ENCODE measurements at places on chromosomes 13 and 19.

DNA sequence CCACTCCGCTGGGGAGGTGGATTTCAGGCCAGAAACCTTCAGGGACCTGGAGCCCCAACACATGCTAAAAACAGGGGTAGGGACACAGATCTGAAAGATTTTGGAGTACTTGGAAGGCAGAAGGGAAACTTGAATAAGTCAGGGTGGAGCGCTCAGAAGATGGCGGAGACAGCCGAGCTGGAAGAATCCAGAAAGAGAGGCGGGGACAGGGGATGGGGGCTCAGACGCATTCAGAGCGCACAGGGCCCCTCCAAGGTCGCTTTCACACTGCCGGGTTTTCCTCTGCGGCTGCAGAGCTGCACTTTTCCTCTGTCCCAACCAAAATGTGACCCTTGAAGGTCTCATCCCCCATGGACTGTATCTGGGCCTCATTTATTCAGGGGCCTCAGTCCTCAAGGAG is 56.9 kb downstream of the ERICH4 start:
- DNase-seq: no peak

DNA sequence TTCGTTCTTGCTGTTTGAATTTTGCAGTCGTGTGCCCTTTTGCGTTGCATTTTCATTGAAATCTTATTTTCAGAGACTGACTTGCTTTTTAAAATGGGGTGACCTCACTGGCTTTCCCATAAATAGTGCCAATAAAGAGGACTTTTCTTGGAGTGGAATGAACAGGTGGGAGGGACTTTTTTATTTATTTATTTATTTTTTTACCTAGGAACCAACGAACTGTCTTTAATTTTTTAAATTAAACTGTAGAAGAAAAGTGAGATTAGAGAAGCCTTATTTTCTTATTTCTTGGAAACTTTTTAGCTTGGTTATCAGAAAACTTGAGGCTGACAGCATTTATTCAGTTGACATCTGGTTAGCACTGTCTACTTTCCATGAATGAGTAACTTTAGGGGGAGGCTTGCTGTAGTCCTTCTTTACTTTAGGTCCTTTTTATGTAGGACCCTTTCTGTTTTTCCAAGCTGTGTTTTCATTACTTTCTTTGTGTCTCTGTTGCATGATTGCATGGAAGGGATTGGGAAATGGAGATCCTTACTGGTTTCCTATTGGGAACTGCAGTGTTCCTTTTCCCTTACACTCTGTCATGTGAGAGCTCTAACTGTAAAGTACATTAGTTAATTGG is 1.7 kb downstream of the SLAIN1 start:
- DNase-seq: no peak

DNA sequence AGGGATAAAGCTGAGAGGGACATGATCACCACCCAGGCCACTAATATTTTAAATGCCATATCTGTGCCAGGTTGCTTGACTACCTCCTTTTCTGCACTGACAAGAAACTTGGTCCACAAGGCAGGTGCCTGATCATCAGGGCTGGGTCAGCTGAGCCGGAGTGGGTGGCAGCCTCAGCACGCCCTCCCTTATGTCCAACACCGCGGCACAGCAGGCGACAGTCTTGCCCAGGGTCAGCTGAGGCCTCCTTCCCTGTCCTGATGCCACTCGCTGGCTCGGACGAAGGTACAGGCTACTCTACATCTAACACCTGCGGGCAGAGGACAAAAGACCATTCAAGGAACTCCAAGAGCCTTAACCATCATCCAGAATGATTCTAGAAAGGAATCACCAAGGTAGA is 16.9 kb downstream of the ZC3H4 start:
- no peak for DNase-seq

DNA sequence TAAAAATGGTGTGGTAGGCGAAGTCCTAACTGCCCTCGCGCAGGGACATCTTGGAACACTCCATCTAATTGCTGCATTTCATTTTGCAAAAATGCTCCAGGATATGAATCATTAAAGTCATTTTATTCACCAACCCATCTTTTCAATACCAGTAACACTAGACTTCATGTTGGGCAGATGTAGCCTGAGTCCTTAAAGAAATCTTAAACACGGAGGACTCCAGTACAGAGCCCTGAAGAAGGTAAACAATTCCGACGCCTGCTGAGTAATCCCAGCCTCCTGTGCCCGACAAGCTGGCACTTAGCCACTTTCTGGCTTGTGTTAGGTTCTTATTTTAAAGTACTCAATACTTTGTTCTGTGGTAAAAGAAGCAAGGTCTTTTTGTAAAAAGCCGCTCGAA is 58.0 kb upstream of the IRS2 start:
- DNase-seq: no peak

GRCh38 chr19:9916719-9917118 is 19.6 kb downstream of the OLFM2 start:
- DNase-seq: no peak

GRCh38 chr19:58521651-58522050 is 2.0 kb upstream of the ZBTB45 start:
- DNase-seq: no peak

DNA sequence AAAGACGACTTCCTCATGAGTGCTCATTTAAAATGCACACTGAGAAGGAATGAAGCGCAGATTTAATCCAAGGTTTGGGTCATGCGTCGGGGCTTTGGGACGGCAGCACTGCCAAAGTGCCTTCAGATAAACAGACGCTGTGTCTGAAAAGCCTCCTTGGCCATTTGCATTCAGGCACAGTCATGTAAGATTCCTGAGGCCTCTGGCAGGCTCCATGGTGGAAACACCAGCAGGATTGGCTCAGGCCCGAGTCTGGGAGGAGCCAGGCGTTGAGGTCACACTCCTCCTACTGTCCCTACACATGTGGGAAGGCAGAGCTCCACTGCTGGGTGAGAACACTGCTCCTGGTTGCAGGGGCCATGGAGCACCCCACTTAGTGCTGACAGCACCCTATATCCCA is 113.3 kb upstream of the KL start:
- DNase-seq: no peak

DNA sequence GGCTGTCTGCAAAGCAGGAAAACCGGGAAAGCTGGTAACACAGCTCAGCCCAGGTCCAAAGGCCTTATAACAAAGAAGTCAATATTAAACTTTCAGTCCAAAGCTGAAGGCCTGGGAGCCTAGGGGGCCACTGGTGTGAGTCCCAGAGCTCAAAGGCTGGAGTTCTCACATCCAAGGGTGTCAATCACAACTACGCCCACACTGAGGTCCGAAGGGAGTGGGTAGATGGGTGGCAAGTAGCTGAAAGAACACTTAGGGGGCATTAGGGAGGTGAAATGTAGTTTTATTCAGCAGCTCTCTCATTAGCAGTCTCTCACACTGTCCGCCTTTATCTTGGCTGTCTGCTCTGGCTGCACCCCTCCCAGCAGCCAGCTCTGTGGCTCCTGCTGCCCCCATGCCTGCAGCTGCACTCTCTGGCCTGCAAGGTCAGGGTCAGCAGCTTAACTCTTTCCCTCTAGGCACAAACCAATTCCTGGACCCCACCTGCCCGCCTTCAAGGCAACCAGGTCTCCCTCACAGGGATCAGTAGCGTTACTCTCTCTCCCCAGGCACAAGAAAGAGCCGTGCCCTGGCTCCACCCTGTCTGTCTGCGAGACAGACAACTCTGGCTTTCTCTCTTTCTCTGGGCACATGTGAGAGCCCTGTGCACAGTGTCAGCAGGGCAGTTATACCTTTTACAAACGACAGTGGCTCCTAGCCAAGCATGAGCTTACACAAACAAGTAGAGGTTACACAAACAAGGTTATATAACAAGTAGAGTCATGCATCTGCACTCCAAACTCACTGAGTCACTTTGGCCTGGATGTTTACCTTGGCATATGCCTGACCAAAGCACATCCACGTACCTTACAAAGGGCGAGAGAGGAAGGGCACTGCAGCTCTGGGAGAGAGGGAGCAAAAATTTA is 249.4 kb upstream of the PCDH20 start:
- DNase-seq: no peak

DNA sequence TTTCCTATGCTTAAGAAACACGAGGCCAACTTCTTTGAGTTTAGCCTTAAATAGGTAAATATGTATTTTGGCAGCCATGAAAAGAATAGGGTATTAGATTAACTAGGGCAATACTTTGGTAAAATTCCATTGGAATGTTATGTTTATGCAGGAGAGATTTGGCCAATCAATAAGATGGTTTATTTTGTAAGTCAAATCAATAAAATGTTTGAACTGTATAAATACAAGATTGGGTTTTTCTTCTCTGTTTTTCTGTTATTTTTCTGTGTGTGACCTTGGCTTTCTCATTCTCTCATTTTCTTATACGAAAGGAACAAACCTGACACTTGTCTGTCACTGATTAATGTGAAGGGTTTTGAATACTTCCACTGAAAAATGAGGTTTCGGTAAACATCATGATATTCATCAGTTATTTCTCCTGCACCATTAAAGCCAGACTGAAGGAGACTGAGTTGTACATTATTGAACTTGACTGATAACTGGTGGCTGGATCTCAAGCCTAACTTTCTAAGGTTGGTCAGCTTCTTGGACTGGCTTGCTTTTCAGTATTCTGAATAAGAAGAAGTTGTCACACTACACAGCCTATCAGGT is 8.6 kb downstream of the FRY start:
- no peak for DNase-seq

DNA sequence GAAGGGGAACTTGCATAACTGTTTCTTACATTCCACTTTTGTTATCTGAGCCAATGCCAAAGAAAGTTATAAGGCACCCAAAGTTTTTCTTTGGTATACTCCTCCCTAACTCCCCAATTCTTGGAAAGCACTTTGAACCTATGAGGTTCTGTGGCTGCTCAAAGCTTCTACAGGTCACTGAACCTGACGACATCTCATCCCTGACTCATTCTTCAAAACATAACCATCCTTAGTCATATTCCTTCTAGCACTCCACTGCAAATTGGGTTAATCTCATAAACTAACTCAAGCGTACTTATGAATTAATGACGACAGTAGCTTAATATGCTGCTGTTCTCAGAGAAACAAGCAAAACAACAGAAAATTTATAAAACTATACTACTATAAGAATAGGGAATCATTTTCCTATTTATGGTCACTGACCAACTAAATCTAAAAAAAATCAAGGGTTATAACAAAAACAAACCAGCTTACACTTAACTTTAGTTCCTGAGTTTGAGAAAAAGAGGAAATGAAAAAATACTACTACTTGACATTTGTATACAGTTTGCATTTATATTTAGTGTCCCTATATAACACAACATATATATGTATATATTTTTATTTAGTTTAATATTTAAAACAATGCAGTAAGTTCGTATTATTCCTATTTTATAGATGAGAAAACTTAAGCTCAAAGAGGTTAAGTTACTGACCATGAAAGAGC is 69.1 kb downstream of the CAB39L start:
- no peak for DNase-seq

- DNase-seq: no peak
These were observed 218.1 kb downstream of the SHISA2 start for GRCh38 chr13:25833761-25834160.

DNA sequence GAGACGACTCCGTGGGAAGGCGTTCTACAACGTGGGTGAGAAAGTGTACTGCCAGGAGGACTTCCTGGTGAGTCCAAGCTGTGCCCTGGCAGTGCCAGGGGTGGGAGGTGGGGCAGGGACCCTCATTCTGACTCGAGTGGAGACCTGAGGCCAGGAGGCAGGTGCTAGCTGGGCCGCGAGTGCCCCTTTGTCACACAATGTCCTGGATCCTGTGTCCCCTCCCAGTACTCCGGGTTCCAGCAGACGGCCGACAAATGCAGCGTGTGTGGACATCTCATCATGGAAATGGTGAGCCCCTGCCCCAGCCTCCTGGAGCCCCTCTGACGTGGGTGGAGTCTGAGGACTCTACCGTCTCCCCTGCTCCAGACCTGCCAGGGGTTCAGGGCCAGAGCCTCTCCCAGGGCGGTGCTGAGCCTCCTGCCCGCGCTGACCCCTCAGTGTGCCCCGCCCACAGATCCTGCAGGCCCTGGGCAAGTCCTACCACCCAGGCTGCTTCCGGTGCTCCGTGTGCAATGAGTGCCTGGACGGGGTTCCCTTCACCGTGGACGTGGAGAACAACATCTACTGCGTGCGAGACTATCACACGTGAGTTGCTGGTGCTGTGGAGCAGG is 11.6 kb downstream of the WTIP start:
- DNase-seq: no peak

GRCh38 chr13:72141855-72142519 is 275.0 kb upstream of the DACH1 start:
- DNase-seq: no peak

- DNase-seq: no peak
These were observed 71.6 kb upstream of the HTR2A start for GRCh38 chr13:46968450-46968849.

- no peak for DNase-seq
These were observed 147.1 kb downstream of the DNAJC15 start for GRCh38 chr13:43170506-43170905.

DNA sequence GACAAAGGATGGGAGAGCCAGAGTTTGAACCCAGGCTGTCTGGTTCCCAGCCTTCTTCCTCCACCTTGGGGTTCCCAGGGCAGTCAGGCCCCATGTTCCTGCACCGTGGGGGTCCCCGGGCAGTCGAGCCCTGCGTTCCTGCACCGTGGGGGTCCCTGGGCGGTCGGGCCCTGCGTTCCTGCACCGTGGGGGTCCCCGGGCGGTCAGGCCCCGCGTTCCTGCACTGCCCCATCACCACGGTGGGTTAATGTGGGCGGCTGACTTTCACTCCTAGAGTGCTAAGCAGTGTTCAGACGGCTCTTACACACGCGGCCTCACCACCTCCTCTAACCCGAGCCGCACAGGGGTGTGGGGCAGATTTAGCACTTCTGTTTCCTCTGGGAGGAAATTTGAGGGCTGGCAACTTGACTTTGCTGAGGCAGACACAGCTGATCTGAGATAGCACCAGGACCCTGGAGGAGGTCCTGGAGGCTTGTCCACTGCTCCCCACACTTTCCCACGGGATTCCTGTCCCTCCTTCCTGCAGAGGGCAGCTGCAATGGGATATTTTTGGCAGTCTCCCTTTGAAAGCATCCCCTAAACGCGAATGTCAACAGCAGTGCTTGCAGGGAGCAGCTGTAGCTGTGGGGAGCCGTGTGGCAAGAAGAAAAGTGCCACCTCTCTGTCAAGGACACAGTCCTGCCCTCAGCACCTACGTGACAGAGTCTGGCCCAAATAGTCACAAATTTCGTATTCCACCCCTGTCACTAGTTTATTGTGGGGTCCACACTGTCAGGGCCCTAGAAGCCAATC is 239.4 kb downstream of the TEX29 start:
- DNase-seq: no peak

- no peak for DNase-seq
These were observed 124.5 kb downstream of the FLT1 start for GRCh38 chr13:28370448-28370847.

DNA sequence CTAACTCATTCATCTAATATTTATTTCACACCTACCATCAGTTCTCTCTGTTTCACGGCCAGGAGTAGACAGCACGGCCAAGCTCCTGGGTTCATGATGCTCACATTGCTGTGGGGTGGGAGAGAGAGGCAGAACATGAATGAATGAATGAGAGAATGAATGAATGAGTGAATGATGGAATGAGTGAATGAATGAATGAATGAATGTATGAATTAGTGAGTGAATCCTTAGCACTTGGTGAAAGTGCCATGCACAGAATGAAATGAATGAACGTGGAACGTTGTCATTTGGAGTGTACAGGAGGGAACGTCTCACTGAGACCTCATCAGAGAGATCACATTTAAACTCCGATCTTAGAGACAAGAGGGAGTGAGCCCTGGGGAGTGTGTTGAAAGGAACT is 11.9 kb upstream of the KIR2DL4 start:
- no peak for DNase-seq
